BE2C (cell line): ENCODE measurements at places on chromosomes 5 and 9.

DNA sequence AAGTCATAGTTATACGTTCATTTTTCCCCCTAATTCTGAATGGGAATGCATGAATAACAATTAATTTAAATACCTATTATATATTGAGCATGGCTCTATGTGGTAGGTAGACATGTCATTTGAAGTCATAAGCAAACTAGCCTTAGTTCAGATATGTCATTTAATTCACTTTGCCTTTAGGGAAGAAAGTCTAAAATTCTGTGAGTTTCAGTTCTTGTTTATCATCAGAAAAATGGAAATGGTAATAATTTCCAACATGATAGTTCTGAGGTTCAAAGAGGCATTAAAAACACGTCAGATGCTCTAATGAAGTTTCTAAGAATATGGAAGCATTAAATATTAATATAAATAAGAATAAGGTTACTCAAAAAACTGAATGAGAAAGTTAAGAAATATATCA lies 13.1 kb upstream of the ANXA1 start:
- DNase-seq: no peak

DNA sequence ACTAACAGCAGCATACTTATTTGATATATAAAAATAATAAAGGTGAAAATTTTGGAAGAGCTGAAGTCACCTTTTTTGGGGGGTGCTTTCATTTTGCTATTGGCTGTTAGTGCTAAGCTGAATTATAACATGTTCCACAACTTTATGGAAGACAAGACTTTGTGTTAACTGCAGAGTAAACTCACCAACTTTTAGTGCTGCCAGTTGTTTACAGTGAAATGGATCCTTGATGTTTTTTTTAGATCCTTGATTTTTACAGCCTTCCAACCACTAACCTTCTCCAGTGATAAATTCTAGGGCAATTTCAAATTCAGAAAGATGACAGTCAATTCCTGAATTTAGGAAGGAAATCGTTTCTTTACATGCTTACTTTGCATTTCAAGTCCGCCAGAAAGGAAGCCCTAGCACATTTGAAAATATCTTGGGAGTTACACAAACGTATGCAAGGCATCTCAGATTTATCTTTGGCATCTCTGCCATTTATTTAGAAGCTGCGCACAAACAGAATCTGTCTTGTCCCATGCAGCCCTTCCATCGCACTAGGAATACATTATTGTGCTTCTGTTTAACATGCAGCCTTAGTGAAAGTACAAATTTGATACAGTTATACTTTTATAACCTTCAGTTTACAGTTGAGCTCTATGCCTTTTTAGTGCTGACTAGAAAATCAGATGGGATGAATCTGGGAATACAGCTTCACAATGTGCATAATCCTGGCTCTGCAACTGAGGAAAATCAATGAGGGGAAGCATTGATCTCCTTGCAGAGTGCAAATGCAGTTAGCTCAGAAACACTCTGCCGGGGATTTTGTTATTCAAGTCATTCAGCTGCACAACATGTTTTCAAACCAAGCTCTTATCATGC lies 142.4 kb upstream of the ZNF608 start:
- DNase-seq: no peak

DNA sequence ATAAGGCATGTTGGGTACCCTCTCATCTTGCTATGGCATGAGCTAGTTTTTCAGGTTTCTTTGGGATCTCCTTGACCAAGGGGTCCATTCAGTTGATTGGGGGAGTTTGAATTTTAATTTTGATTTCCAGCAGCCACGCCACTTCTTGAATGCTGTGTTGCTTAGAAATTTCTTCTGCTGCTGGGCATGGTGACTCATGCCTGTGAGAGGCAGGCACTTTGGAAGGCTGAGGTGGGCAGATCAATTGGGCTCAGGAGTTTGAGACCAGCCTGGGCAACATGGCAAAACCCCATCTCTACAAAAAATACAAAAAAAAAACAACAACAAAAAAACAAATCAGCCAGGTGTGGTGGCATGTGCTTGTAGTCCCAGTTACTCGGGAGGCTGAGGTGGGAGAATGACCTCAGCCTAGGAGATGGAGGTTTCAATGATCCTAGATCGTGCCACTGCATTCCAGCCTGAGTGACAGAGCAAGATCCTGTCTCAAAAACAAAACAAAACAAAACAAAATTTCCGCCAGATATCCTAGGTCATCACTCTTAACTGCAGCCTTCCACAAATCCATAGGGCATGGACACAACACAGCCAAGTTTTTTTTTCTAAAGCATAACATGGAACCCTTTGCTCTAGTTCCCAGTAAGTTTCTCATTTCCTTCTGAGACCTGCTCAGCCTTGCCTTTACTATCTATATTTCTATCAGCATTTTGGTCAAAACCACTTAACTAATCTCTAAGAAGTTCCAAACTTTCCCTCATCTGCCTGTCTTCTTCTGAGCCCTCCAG lies 17.7 kb downstream of the TMC1 start:
- DNase-seq: no peak

DNA sequence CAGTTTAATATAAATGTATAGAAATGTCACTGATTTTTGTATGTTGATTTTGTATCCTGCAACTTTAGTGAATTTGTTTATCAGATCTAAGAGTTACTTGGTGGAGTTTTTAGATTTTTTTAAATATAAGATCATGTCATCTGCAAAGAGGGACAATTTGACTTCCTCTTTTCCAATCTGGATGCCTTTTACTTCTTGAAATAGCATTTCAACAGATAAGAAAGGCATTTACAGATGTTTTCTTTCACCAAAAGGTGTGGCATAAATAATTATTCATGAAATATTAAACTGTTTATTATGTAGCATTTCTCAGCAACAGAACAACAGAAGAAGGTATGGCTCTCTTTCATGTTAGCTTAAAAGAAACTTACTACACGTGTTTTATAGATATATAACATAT lies 34.9 kb upstream of the NIPBL start:
- no peak for DNase-seq

DNA sequence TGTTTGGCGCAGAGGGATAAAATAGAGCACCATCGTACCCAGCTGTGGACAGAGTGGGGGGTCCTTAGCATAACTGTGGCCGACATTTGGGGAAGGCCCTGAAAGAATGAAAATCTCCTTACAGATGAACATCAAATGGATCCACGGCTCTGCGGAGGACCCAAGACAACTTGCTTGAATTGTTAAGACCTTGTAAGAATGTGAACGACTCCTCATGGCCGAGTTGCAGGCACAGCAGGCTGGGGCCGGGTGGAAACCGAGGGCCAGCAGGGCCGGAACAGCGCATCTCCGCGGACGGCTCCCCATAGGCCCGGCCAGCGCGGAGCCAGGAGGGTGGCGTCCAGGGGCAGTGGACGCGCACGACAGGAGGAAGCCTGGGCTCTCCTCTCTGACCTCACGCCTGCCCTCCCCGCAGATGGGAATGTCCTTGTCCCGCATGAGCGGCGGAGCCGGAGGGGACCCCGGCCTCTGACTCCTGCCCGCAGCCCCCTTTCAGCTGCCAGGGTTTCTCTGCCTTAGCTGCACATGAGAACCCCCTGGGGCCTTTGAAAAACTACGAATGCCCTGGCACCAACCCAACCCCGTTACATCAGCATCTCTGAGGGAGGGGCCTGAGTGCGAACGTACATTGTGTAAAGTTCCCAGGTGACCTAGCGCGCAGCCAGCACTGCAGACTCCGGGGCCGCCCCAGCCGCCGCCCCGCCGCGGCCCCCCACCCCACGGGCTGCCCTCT lies 36.2 kb upstream of the PTCH1 start:
- DNase-seq: no peak

- DNase-seq: no peak
Measured at GRCh38 chr9:85898332-85898731, 42.6 kb upstream of the NAA35 start.
